ENCODE measurements at places on chromosomes 7 and 10.

DNA sequence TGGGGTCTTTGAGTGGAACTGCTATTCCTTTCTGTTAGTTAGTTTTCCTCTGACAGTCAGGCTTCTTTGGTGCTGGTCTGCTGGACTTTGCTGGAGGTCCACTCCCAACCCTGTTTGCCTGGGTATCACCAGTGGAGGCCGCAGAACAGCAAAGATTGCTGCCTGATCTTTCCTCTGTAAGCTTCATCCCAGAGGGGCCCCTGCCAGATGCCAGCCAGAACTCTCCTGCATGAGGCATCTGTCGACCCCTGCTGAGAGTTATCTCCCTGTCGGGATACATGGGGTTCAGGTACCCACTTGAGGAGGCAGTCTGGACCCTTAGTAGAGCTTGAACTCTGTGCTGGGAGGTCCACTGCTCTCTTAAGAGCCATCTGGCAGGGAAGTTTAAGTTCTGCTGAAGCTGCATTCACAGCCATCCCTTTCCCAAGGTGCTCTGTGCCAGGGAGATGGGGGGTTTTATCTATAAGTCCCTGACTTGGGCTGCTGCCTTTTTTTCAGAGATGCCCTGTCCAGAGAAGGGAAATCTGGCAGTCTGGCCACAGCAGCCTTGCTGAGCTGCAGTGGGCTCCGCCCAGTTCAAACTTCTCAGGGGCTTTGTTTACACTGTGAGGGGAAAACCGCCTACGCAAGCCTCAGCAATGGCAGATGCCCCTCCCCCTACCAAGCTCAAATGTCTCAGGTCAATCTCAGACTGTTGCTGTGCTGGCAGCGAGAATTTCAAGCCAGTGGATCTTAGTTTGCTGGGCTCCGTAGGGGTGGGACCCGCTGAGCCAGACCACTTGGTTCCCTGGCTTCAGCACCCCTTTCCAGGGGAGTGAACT lies 89.7 kb upstream of the CDK6 start:
- DNase-seq: no peak

DNA sequence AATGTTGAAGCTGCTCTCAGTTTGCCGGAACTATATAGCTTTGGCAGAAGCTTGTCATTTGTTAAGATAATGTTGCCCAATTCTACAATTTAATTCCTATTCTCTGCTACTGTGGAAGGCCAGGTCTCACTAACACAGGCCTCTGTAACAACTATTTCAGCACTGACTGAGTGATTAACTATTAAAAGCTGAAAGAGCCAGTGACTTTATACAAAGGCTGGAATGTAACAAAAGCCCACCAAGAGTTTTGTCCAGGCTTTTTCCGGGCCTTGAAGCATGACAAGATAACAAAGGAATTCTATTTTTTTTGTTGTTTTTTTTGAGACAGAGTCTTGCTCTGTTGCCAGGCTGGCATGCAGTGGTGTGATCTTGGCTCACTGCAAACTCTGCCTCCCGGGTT lies 795.6 kb downstream of the PHTF2 start:
- no peak for DNase-seq

DNA sequence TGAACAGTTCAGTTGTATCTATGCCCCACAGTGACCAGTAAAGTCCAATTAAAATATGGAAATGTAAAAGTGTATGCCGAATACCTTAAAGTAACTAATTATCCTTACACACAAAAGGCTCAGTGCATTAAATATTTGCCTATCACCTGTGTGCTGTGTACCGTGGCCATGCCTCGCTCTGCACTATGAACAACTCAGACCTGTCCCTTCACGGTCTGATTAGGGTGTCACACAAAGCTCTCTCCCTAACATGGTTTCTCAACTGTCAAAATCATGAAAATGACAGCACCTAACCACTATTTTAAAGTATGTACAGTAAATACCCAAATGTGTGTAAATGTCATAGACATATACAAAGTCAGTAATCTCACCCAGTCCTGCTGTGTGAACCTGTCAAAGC lies 43.1 kb downstream of the STK17A start:
- DNase-seq: no peak

- no peak for DNase-seq
Measured at GRCh38 chr10:42630537-42631134, 7.7 kb downstream of the ZNF33B start.

DNA sequence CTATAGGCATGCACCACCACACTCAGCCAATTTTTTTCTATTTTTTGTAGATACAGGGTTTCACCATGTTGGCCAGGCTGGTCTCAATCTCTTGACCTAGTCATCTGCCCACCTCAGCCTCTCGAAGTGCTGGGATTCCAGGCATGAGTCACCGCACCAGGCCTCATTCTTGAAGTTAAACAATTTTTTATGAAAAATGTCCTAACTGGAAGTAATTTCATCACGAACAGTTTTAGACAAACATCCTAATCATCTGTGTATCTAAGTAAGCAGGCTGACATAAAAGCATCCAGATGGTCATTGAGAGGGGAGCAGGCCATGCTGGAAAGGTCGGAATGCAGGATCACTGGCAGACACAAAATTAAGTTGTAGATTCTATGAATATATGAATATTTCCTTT lies 269.1 kb downstream of the ZMYND11 start:
- no peak for DNase-seq

DNA sequence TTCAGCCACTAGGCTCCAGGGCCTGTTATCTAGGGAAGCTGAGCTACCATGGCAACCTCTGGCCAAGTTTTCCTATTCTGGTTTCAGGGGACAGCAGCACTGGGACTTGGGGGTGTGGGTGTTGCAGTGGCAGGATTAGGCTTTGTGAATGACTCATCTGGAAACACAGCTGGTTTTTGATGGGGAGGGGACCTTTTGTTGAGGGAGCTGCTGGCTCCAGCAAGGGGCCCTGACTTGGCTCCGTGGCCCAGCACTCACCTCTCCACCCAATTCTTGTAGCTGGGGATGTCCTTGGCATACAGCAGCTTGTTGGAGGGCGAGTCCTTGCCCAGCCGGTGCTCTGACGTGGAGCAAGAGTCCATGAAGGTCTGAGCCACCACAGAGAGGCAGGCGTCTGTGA lies 435.9 kb downstream of the PLXNA4 start:
- DNase-seq: no peak

DNA sequence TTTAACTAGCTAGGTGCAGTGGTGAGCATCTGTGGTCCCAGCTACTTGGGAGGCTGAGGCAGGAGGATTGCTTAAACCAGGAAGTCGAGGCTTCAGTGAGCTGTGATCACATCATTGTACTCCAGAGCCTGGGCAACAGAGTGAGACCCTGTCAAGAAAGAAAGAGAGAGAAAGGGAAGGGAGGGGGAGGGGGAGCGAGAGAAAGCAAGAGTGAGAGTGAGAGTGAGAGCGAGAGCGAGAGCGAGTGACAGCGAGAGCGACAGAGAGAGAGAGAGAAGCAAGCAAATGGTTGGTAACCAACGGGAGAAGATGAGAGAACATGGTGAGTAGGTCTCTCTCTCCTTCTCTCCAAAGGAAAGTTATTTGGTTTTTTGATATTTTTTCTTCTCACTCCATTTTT lies 69.8 kb upstream of the DGKI start:
- DNase-seq: no peak

- DNase-seq: no peak
Measured at GRCh38 chr7:31407178-31407676, 66.7 kb upstream of the NEUROD6 start.

DNA sequence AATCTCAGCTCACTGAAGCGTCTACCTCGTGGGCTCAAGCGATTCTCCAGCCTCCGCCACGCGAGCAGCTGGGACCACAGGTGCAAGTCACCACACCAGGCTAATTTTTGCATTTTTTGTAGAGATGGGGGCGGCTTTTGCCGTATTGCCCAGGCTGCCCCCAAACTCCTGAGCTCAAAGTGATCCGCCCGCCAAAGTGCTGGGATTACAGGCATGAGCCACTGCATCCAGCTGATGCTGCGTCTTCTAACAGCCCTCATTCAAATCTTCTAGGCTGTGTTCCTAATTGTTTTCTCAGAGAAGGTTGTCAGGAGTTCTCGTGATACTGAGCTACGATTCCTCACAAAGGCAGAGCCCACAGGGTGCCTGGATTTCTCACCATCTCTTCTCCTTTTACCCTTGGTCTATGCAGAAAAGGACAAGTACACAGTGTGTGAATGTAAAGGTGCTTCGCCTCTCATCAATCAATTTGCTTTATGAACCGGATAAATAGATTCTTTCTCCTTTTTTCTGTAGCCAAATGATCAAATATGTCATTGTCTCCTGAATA lies 247.3 kb upstream of the PTN start:
- no peak for DNase-seq

DNA sequence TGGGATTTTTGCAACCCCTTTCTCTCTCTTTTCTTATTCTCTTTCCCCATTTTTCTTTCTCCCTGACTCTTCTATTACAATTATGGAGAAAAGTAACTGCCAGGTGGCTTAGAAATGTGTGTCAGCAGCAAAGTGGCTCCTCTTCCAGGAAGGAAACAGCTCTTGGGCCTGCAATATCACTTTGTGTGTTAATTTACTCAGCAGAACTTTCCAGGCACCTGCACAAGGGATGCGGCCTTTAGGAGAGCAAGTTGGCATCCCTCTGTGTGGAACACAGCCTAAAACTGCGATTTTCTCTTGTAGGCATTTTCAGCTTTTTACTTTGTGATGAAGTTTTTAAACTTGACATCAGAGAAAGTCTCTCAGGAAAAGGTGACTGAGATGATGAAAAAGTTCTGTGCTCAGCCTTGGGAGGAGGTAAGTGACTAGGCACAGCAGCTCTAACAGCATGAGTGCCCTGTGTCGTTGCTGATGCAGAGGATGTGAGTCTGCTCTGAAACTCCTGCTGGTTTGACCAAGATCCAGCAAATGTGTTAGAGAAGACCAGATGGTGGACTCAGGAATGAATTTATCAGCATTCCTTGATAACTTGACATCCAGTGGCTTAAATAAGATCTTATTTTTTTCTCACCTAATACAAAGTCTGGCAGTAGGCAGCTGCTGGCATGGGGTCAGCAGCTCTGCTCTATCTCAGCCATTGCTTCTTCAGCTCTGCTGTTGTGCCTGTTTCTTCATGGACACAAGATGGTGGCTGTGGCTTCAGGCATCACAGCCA lies 47.4 kb upstream of the CC2D2B start:
- no peak for DNase-seq

DNA sequence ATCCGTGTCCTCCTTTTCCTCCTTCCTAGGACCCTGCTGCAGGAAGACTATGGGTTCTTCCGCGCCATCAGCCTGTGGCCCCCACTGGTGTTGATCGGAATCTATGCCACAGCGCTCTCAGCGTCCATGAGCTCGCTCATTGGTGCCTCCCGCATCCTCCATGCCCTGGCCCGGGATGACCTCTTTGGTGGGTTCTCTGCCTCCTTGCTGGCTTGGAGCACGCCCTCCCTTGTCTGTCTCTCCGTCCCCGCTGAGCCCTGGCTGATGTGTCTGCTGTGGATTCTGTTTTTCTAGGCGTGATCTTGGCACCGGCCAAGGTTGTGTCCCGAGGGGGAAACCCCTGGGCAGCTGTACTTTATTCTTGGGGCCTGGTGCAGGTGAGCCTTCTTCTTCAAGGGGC lies 7.3 kb upstream of the TRIP6 start:
- DNase-seq: no peak

DNA sequence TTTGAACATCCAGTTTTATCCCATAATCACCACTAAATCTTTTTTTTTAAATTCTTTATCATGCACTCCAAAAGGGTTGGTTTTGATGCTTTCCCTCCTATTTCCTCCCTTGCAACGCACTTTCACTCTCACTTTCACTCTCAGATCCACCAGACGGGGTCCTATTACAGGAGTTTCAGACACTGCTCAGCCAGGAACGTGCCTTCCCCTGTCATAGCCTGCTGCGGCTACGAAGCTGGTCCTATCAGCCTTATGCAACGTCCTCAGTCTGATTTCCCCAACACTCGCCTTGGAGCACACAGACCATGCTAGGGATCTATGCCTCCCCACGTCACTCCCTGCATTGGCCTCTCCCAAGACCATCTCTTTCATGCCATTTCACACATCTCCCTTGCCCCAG lies 23.4 kb downstream of the ZPBP start:
- DNase-seq: no peak

- no peak for DNase-seq
Measured at GRCh38 chr10:34434119-34434594, 380.9 kb downstream of the PARD3 start.

DNA sequence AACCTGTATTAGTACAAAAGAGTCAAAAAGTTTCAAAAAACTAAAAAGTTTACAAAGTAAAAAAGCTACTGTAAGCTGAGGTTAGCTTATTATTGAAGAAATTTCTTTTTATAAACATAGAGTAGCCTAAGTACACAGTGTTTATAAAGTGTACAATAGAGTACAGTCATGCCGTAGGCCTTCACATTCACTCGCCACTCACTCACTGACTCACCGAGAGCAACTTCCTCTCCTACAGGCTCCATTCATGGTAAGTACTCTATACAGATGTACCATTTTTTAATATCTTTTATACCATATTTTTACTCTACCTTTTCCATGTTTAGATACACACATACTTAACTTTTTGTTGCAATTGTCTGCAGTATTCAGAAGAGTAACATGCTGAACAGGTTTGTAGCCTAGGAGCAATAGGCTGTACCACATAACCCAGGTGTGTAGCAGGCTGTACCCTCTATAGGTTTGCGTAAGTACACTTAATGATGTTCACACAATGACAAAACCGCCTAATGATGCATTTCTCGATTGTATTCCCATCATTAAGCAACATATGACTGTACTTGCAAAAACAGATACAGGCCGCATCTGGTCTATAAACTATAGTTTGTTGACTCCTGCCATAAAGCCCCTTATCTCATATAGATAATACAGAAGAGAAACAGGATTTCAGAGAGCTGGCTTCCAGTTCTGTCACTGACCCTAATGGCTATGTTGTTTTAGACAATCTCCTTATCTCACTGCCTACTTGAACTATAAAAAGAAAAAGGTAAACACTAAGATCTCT lies 438.8 kb downstream of the HTR7 start:
- no peak for DNase-seq

DNA sequence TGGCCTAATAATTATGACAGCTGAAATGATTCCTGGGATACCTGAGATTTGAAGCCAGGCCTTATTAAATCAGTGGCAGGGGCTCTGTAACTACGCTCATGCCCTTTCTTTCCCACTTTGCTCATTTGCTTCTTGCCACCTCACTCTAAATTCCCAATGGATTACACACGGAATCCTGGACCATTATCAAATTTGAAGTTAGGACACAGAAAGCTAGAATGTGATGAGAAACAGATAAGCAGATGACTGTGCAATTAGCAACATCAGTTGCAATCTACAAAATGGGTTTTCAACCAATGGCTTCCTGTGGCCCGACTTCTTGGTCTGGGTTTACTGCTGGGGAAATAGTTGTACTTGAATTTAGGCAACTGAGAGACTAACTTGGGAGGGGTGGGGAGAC lies 374.3 kb downstream of the INHBA start:
- DNase-seq: no peak

GRCh38 chr7:128887169-128888038 lies 23.1 kb downstream of the KCP start:
- DNase-seq: no peak

GRCh38 chr10:79069325-79070080 lies 737 bp downstream of the ZMIZ1 start:
- DNase-seq: peak; percentile 63

- DNase-seq: no peak
Measured at GRCh38 chr7:42082144-42082543, 154.9 kb downstream of the GLI3 start.

All from T-helper 2 cell (primary cell).